ENCODE measurements at places on chromosomes 1 and 21.

- DNase-seq = no peak
Measured at GRCh38 chr1:151289080-151289935, 7.2 kb downstream of the ZNF687 start.

DNA sequence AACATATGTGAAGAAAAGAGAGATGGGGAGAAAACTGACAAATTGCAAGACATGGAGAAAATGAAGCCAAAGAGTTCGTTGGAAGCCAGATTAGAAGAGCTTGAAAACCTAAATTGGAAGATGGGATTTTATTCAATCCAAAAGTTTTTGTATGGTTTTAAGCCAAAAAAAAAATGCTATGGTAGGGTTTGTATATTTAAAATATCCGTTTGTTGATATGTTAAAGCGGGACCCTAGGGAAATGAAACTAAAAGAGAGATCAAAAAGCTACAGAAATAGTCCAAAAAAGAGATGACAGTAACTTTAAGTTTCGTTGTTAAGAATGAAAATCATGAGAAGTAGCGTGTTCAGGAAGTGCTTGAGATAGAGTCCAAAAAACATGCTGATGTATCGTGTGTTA, 617.7 kb upstream of the ADGRL2 start:
- DNase-seq = no peak

DNA sequence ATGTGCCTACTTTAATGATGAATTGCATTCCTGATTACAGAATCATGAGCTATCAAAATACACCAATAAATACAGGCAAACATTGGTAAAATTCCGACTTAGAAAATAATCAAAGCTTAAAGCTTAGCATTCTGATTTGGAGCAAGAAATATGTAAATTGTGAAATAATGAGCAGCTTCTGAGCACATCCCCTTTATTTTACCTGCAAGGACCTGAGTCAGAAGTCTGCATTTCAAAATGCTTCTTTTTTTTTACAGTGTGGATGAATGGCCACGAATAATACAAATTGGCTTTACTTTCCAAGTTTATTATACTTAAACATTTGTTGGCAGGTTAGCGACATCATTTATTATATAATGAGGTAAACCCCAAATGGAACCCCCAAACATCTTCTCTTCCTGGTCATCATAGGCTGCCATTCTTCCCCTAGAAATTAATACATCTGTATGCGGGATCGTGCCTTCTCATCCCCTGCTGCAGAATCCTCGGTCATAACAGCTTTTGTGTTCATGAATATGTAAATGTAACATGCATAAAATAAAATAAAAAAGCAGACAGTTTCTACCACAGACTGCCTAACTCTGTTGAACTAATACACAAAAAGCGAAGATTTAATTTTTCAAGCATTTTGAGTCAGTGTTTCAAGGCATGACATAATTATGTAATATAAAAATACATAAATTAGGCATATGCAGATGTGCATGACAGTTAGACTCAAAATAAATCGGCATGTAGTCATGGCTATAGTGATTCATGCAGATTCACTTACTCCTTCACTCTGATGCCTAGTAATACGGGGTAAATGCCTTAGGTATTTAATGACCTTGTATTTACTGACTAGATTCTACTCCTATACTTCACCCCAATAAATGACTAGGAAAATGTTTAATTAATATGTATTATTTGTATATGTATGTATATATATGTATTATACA, 339.7 kb downstream of the USP25 start:
- DNase-seq = peak; percentile 69

- DNase-seq = no peak
Measured at GRCh38 chr21:33236766-33237165, 7.0 kb downstream of the IFNAR2 start.

- DNase-seq = peak; percentile 57
Measured at GRCh38 chr1:43706598-43707189, 642 bp upstream of the ST3GAL3 start.

- DNase-seq = no peak
Measured at GRCh38 chr1:41466146-41466545, 18.3 kb downstream of the EDN2 start.

DNA sequence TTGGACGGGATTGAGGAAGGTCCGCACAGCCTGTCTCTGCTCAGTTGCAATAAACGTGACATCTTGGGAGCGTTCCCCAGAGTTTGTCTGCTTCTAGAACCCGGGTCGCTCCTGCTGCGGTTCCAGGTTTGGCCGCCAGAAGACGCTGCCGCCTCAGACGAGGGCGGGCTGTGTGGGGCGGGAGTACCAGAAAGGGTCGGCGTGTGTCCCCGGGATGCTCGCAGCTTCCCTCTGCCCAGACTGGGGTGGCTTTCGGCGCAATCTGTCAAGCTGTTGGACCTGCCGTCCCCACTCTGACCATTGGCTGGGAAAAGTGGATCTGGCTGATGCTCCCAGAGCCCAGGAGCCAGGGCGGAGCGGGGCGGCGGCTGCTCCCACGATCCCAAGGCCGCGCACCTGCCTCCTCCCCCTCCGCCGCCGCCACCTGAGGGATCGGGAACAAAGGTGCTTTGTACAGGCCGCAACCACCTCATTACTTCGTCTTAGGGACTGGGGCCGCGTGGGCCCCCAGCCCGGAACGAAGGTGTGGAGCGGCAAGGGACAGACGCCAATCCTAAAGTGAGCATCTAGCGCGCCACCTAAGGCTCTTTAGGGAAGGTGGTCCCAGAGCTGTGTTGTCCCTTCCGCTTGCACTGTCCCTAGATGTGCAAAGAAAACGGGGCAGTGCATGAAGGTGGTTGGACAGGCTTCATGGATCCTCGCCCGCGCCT, 683 bp upstream of the EFNA4 start:
- peak; percentile 69 for DNase-seq

DNA sequence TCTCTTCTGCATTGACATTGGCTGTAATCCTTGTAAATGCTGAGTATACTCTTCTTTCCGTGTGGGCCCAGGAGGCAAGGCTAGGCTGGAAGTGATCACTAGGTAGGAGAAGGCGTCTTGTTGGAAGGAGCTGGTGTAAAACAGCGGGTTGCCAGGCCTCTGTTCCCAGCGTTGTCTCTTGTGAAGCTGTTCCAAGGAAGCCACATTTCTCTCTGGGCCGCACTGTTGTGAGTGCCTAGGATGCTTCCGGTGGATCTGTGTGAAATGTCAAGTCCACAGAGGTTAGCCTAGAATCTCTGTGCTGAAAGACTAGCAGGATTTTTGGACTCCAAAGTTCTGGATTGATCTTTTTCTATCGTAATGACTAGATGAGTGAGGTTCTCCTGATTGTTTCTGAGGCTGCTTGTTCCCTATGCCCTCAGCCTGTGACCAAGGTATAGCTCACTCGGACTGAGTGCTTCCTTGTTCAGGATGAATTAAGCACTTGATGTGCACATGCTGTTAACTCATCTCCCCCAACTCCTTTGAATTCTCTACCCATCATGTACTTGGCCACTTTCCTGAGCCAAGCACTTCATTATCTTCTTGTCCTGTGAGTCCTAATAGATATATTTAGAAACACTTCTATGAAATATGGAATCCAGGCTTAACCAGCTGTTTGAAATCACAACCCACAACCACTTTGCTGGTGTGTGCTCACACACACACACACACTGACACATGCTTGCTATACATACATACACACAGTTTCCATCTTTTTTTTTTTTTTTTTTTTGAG, 63.3 kb downstream of the PBX1 start:
- peak; percentile 23 for DNase-seq

DNA sequence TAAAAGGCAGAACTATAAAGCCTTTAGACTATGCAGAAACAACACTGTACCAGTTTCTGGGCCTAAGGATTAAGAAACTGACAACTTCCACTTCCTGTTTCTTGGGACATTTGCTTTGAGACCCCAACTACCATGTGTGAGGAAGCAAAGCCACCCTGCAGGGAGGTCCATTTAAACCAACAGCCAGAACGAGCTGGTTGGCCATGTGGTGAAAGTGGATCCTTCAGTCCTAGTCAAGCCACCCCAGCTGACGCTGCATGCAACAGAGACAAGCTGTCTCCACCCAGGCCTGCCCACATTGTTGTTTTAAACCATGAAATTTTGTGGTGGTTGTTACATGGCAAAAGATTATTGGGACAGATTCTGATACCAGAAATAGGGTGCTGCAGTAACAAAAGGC, 31.8 kb upstream of the SLFNL1 start:
- DNase-seq = no peak

DNA sequence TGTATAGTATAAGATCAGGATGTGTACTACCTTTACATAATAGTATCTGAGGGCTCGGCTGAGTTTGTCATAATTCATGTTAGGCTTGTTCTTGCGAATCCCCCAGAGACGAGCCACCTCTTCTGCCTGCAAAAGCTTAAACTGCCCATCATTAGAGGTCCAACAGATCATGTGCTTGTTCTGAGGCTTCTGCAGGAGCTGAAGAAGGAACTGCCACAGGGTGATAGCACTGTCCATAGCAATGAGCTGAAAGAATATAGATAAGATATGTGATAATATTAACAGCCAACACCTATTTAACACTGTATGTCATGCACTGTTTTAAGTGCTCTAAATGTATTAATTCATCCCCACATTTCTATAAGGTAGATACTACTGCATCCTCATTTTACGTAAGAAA, 8.2 kb downstream of the ELK4 start:
- DNase-seq = no peak
